ENCODE measurements at places on chromosomes 6 and 20.

GRCh38 chr6:25627001-25627400, 25.0 kb upstream of the SCGN start:
- DNase-seq = no peak

DNA sequence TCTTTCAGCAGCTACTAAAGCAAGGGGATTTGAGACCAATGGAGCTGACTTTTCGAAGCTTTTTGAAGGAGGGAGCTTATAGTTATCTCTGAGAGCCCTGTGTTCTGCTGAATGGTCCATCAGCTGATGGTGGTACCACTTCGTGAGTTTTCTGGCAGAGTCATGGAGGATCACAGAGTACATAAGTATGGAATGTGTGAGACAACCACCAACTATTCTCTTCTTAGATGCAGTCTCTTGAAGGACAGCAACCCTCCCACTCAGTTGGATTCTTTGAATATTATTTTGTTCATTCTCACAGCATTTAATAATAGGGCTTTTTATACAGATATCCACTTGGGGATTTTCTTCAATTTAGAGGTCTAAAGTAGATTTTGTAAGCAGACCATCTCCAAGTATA, 75.3 kb downstream of the ELOVL2 start:
- no peak for DNase-seq

- DNase-seq = no peak
Measured at GRCh38 chr20:60960500-60960899, 291.6 kb upstream of the CDH4 start.

- no peak for DNase-seq
Measured at GRCh38 chr20:61429458-61430227, 177.6 kb downstream of the CDH4 start.

DNA sequence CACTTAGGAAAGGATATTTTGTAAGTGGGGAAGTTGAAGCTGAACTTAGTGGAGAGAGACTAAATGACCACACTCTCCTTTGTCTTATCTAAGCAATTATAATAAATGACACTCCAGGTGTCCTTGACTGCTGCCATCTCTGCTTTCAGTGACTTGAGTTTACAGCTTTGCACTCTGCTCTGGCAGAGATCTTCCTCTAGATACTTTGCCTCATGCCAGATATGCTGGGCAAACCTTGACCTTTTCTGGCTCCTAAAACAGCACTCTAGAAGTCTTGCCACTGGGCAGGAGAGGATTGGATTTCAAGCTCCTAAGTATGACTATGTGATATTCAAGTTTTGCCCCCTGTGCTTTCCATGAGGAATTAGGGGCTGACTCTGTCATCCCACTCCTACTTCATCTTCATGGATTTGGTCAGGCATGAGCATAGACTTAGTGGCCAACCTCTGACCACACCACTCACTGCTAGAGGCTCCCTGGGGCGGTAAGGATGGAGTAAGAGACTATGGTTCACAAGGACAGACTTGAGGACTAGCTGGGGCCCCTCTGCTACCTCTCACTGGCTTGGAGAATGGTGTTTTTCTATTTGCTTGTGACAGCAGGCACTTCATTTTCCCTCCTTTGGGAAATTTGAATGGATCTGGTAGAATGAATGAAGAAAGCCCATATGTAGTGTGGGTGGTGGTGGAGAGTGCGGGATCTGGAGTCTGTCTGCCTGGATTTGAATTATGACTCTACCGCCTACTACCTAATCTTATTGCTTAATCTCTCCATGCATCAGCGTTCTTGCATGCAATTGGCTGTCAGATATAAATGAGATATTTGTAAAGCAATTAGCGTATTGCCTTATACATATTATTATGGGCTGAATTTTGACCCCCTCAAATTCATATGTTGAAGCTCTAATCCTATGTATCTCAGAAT, 191.4 kb downstream of the REV3L start:
- no peak for DNase-seq

- peak; percentile 68 for DNase-seq
Measured at GRCh38 chr20:50464026-50464724, 46.0 kb upstream of the PTPN1 start.

GRCh38 chr6:141726248-141726647, 406.5 kb upstream of the GJE1 start:
- DNase-seq = no peak

DNA sequence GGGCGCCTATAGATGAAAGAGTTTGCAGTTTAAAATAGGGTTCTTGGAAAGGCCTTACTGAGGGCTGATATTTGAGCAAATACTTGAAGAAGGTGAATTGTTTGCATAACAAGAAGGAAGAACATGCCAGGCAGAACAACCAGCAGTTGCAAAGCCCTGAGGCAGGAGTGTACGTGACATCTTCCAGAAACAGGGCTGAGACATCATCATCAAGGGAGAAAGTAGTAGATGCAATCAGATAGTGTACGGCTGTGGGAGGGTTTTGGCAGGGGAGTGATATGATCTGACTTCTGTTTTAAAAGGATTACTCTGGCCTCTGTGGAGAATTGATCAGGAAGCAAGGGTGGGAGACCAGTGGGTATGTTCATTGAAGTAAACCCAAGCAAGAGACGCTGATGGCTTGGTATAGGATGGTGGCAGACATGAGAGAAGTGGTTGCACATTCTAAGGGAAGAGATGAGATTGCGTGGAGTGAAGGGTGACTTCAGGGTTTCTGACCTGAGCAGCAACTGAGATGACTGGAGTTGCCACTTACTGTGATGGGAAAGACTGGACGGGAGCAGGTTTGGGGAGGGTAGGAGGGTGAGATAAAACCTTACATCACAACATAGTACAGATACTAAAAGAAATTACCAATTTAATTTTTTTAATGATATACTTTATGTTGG, 28.8 kb downstream of the RIOK1 start:
- no peak for DNase-seq

DNA sequence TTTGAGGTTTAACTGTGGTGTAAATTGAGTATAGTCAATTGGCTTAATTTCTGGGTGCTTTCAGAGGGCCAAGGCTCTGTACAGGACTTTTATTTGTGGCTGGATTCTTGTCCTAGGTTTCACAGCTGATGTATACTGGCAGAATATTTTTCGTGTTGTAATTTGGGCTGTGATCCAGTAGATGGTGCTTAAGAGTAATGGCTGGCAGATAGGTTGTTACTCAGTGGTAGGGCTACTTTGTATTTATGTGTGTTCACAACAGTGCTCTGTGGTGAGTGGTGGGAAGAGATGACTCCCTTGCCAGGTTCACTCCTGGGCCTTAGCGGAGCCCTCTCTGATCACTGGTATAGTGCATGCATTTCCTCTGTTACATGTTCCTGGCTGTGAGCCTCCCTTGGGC, 34.5 kb upstream of the FERMT1 start:
- DNase-seq = peak; percentile 16

DNA sequence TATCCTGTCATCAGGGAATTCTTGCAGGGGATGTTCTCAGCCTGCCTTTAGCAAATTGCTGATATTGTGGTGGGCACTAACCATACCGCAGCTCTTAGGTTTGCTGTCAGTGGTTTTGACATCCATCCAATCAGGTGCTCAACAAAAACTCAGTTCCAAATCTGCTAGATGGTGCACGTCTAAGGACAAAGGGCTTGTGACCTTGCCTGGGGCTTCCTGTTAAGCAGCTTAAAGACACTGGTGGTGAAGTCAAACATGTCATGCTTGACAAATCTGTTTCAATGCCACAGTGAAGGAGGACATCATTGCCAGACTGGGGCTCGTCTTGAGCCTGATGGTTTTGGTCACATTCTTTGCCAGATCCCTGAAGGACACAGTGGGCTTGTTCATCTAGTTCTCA, 179.8 kb upstream of the NOX3 start:
- no peak for DNase-seq

GRCh38 chr6:91106083-91106482, 519.2 kb upstream of the MAP3K7 start:
- no peak for DNase-seq

DNA sequence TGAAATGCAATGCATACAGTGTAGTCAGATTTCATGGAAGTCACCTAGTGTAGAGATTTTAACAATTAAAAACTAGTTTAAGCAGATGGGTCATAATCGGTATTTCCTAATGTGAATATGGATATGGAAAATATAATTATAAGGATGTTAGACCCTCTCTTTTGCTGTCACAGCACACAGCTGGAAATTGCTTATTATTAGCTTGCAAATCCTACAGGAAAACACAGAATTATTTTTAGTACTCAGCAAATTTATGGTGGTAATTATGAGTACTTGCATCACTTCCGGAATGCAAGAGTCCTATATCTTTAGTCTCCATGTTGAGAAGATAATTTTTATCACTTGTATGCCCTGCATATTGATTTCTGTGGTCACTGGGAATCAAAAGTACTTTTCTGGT, 993.6 kb downstream of the KIF16B start:
- DNase-seq = no peak

GRCh38 chr20:57417830-57418780, 26.9 kb downstream of the RBM38 start:
- DNase-seq = no peak

GRCh38 chr6:31727034-31727716, 1.9 kb downstream of the DDAH2 start:
- DNase-seq = no peak

GRCh38 chr6:139912735-139913400, 538.4 kb upstream of the CITED2 start:
- no peak for DNase-seq

Data from activated CD4-positive, alpha-beta T cell treated with anti-CD3 and anti-CD28 coated beads, Interleukin-2, amount 50 U/mL, for 16 hours (primary cell).